ENCODE measurements at places on chromosomes 1 and 21.

DNA sequence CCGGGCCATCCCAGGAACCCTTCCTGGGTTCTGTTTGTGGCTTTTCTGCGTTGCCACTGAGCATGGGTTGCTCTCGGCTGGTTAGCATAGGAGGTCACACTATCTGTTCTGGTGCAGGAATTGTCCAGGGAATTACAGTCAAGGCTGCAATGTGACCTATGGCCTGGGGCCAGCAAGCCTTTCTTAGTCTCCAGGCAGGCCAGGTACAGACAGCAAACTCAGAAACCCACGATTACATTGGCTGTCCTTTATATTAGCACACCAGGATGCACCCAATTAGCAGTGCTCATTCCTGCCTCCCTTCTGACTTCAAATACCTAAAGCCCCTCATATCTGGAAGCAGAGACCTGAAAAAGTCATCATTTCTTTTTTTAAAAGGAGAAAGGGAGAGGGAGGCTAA lies 55.2 kb downstream of the CD247 start:
- DNase-seq = no peak

- peak; percentile 13 for DNase-seq
Measured at GRCh38 chr1:200302192-200302920, 107.5 kb downstream of the ZNF281 start.

DNA sequence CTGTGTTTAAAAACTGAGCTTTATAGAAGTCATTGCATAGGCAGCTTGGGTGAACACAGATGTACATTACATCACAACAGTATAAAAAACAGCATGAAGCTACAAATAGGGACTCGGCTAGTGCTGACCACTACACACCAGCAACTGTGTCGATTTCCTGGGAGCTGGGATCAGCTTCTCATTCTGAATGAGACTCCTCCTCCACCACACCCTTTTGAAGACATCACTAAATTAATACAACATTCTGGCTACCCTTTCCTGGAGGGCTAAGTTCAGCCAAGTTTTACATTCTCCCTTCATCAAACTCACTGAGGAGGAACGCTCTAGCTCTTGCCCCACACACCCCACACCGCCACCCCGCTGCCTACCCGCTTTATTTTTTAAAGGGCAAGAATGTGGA lies 102.7 kb downstream of the ERG start:
- no peak for DNase-seq

GRCh38 chr1:201376464-201377374 lies 761 bp downstream of the TNNT2 start:
- no peak for DNase-seq

Measured in stimulated activated CD8-positive, alpha-beta memory T cell treated with anti-CD3 and anti-CD28 coated beads, Interleukin-15, amount 100 ng/mL, for 24 hours (primary cell).